ENCODE measurements at places on chromosomes 1 and 21.

DNA sequence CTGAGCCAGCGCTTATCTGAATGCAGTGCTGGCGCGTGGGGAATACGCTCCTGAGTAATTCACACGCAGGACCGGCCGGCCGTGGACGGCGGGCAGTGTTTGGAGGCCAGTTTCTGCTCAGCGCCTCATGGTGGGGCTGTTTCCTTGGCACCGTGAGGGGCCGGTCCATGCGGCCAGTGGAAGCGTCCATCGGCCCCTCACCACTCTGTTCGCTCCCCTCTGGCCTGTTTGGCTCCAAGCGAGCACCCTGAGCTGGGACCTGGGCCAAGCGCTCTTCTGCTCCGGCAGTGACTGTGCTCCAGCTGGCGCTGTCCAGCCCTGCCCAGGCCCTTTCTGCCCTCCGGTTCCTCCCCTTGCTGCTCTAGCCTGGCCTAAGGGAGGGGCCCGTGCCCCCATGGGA, 16.3 kb upstream of the PLCH2 start:
- no peak for DNase-seq

DNA sequence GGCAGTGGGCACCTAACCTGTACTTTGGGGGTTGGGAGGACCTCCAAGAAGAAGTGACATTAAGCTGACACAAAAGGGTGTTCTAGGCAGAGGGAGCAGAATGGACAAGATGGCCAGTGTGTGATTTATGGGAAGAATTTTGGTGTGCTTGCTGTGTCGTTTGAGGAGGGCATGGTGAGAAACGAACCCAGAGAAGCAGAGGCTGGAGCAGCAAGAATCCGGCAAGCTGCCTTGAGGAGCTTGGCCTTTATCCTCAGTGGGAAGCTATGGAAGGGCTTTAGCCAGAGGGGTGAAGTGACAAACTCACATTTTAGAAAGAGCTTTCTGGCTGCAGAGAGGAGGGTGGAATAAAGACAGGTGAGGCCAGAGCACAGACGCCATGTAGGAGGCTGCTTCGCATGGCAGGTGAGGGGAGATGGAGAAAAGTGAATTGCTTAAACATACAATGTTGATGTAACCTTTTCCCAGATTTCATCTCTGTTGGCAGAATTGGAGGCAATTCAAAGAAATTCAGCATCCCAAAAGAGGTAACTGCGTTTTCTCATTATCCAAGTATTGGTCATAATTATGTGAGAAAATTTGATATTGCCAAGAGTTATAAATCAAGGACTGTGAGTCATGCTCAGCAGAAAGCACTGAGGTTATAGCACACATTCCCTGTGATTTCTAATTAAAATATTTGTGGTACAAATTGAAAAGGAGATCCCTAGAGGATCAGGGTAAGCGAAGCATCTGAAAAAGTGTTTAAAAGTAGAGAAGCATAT, 26.5 kb downstream of the TRIM45 start:
- peak; percentile 88 for DNase-seq

DNA sequence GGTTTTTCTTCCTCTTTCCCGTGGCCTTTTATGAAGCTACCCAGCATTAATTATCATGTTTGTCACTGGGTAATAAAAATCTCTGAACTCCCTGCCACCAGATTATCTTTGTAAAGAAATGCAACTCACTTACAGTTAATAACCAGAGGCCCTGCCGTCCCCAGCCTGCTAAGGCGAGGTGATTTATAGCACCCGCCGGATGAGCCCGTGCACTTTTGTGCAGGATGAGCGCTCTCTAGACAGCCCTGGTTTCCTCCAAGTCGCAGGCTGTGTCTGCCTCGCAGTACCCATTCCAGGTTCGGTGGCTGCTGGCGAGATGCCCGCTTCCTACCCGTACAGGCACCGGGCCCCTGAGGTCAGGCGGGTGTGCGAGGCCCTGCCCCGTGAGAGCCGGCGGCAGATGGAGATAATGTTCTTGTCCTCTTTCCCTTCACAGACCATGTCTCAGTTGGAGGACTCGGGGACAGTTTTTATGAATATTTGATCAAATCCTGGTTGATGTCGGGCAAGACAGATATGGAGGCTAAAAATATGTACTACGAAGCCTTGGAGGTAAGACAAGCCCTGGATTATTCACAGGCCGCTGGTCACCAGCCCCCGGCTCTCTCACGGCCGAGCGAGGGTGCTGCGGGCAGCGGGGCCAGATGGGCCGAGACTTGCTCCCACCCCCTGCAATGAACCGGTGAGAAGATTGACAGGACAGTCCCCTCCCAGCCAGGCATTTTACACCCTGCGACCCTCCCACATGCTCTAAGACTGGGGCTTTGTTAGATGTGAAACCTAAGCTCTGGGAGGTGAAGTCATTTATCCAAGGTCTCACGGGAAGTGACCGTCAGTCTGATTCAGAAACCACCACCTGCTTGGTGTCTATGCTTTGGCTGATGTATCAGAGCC, 28.5 kb upstream of the SELENON start:
- no peak for DNase-seq

GRCh38 chr21:25759573-25759972, 24.8 kb downstream of the GABPA start:
- DNase-seq = no peak

Data from AG10803 (cell line).